ENCODE measurements at places on chromosomes 7 and 10.

- no peak for DNase-seq
These were observed 15.5 kb downstream of the ZNF487 start for GRCh38 chr10:43452356-43452914.

GRCh38 chr10:79923145-79923544 lies 25.8 kb downstream of the SFTPD start:
- DNase-seq, result no peak

DNA sequence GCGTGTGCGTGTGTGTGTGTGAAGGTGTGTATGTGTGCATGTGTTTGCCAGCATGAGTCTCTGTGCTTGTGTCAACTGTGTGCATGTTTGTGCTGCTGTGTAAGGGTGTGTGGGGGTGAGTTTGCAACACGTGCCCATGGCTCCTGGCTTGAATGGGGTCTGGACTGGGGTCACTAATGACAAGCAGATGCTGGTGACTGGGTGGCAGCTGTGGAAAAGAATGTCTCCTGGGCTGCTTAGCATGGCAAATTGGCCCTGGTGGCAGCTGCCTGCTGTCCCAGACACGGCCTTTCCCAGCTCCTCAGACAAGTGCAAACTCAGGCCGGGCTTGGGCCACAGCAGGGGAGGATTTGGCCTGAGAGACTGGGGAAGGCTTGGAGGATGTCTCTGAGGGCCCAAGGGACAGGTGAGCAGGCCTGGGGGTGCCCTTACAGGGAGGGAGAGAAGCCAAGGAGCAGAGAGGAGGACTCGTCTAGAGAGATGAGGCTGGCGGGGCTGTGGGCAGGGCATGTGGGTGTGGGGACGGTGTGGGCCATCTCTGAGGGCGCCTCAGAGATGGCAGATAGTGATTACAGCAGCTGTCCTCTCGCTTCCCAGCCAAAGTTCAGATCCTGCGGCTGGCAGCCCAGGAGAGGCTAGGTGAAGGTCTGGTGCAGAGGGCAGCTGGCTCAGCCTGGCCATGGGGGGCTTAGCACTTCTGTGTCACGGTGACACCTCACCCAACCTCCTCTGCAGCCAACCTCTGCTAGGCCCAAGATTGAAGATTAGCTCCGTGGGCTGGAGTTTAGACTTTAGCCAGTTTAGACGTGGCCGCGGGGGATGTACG lies 1.5 kb downstream of the AQP1 start:
- DNase-seq, result no peak

DNA sequence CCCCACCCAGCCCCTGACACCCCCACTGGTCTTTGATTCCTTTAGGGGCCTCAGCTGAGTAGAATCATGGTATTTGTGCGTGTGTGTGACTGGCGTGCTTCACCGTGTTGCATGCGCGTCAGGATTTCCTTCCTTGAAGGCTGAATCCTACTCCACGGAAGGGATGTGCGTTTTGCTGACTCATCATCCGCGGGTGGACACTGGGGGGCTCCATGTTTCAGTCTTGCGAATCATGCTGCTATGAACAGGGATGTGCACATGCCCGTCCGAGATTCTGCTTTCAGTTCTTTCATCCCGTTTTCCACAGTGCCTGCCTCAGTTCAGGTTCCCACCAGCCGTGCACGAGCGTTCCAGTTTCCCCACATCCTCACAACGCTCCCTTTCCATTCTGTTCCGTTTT lies 20.9 kb upstream of the JAKMIP3 start:
- DNase-seq, result no peak

GRCh38 chr7:17680026-17680425 lies 260.3 kb downstream of the SNX13 start:
- no peak for DNase-seq

- no peak for DNase-seq
These were observed 133.0 kb downstream of the FGFR2 start for GRCh38 chr10:121465215-121465614.

DNA sequence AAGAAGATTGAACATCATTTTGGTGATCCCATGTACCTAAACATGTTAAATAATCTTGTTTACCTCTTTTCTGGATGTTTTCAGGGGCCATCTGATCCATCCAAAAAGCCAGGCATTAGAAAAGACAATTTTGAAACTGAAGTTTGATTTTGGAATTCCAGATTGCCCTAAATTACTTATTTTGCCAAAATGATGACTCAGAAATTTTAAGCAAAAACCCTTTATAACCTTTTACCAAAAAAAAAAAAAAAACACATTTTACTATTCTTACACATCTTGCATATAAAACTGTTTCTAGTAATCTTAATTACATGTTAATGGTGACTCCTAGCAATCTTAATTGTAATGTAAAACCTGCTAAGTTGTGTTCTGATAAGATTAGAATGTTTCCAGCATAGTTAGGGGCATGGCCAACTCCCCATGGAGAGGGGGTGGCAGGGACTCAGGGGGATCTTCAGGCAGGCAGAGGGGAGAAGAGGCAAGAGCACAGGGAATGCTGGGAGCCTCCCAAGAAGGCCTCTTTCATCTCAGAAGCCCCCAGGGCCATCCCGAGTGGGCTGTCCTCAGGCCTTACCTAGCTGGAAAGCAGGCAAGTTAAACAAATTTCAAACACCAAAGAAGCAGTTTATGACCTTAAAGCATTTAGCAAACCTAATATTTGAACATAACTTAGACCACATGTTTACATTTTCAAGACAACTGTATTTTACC lies 25.8 kb upstream of the AKR1C3 start:
- DNase-seq, result no peak

DNA sequence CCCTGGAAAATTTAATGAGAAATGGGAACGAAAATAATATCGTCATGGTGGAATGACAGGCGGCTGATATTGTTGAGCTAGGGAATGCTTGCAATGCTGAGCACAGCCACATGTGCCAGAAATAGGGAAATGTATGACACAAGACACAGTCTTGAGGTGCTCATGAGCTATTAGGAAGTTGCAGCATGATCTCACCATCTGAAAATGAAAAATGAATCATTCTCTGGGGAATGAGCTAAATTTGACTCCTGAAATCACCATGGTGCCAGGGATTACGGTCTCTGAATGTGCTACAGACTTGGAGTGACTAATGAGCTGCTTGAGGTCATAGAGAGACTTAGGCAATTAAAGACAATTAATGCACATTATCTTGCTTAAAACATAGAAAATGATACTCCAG lies 845.0 kb downstream of the CNTNAP2 start:
- DNase-seq, result no peak

GRCh38 chr7:71430246-71430645 lies 298.3 kb downstream of the GALNT17 start:
- no peak for DNase-seq

- no peak for DNase-seq
These were observed 13.3 kb downstream of the SLC37A3 start for GRCh38 chr7:140384894-140385545.

GRCh38 chr7:77799078-77799964 lies 748 bp downstream of the PHTF2 start:
- peak; percentile 6 for DNase-seq

DNA sequence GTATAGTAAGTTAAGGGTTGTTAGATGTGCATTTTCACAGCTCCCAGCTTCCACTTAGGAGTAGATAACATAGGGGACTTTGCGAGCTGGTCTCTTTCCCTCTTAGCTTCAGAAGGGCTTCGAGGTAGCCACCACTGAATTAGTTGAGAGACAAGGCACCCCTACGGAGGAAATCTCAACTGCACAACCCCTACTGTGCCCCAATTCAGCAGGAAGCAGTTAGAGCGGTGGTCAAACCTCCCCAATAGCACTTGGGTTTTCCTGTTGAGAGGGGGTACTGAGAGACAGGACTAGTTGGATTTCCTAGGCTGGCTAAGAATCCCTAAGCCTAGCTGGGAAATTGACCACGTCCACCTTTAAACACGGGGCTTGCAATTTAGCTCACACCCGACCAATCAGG lies 1.1 kb upstream of the HERPUD2 start:
- DNase-seq, result peak; percentile 38

GRCh38 chr7:140433396-140433795 lies 29.5 kb downstream of the RAB19 start:
- DNase-seq, result no peak

DNA sequence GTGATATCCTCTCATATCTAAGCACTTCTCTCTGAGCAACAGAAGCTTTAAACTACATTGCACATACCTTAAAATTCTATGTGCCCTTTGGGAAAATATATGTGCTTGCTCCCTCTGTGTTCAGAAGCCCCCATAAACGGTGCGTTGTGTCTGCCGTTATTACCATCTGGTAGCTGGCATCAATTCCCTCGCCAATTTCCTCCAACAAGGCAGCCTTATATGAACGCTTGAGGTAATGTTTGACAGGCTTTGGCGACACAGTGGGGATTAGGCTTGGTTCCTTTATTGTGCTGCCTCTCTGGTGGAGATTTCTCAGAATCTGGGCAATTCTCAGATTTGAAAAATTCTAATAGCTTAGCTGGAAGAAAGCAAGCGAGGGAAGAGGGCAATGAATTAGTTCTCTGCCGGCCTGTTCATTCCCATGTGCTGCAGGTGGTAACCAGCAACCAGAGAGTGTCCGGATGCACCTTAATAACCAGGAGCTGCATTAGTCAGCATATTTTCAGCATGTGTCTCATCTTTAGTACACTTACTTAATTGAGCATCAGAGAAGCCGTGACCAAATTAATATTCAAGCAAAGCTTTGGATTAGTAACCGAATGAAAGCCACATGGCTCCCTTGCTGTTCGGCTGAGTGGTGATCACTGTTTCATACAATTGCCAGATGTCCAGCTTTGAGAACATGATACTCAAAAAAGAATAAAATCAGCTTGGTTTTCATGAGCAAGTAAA lies 7.3 kb upstream of the PPP1R17 start:
- DNase-seq, result no peak

- DNase-seq, result no peak
These were observed 61.8 kb upstream of the SDK1 start for GRCh38 chr7:3239291-3239691.

- no peak for DNase-seq
These were observed 5.9 kb upstream of the OR2A25 start for GRCh38 chr7:144063710-144064109.

DNA sequence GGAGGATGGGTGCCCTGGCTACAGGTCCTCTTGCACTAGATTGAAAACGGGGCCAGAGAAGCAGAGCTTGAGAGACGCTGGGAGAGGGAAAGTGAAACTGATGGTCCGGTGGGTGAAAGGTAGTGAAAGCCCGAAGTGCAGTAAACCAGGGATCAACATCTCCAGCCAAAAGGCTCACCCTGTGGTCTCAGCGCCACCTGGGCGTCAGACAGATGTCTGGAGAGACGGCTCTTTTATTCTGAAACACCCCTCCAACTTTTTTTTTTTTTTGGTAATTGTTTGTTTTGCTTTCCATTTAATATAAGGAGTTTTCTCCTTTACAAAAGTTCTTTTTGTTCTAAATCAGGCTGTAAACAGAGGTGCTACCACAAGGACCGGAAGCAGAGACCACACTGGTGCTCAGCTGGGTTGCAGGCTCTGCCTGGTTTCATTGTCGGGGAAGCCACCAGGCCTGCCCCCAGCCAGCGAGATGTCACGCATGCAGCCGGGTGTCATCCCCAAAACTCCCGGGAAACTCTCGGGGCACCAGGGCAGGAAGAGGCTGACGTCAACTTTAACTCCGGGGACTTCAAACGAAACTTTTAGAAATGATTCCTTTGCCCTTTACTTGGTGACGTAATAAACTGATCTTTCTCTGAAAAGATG lies 11.2 kb downstream of the IL2RA start:
- DNase-seq, result peak; percentile 93

- DNase-seq, result no peak
These were observed 50.8 kb downstream of the ATAD1 start for GRCh38 chr10:87767253-87767652.

GRCh38 chr10:124992462-124993344 lies 50.8 kb downstream of the ZRANB1 start:
- DNase-seq, result peak; percentile 51

DNA sequence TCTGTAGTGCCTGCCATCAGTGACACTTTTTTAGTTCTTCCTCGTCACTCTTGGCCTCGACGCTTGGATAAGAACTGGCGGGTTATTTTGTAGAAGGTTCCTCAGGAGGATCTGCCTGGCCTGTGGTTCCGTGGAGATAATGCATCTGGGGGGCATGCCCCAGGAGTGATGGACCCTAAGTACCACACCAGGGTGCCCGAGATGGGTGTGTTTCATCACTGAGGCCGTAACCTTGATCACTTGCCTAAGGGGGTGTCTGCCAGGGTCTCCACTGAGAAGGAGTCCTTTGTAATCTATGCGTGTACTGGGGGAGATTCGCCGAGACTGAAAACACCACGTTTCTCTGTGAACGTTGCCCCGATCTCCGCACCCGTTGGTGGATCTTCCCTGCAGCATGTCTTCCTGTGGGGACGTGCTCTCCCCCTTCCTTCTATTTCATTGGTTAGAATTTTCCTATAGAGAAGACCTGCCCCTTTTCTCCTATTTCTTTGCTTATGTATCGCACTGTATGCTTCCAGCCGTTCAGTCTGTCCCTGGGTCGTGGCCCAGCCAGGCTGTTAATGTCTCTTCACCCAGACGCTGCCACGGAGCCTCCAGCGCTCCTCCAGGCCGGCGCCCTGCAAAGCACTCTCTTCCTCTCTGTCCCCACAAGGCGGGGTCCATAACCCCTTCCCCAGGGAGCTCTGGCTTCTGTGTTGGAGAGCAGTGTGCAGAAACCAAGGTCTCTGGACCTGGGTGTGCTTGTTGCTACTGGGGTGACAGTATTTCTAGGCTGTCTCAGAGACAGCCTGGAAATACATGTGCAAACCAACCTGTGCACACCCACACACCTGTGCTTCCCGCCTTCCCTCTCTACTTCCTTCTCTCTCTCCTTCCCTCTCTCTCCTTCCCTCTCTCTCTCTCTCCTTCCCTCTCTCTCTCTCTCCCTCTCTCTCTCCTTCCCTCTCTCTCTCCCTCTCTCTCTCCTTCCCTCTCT lies 14.4 kb upstream of the DPYSL4 start:
- no peak for DNase-seq

DNA sequence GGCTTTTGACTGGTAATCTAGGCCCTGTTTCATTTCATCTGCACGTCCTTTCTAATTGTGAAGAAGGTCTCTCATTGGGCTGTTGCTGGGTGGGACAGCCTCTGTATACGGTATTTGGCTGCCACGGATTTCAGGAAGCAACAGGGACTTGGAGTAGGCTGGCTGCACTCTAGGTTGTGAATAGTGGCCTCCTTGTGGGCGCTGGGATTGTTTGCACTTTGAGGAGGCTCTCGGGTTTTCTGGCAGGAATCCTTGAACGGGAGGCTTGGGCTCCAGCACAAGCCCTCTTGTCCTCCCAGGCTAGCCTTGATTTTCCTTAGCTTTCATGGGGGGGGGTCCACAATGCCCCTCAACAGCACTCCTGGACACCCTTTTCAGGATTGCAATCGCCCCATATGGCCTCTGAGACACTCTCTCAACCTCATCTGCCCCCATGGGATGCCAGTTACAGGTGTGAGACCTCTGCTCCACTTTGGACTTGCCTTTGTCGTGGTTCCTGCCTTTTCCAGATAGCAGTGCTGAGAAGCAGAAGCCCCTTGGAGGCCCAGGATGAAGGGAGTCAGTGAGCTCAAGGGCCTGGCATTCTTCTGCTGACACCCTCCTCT lies 33.9 kb upstream of the ZNF273 start:
- no peak for DNase-seq
